ENCODE measurements at places on chromosomes 1 and 21.

DNA sequence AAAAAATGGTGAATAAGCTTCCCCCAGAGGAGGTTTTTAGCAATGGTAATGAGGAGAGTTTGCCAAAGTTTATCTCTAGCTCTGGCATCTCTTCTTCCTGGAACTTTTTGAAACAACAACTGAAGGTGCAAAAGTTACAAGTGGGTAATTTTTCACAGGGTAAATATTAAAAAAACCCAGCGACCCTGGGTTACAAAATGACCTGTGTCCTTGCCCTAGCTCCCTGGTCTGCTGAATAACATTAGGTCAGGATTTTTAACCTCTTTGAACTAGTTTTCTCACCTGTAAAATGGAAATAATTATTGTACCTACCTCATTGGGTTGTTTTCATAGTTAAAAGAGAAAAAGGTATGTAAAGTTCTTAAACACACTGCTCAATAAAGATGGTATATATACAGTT is 332.4 kb upstream of the DUSP10 start:
- DNase-seq, result no peak

DNA sequence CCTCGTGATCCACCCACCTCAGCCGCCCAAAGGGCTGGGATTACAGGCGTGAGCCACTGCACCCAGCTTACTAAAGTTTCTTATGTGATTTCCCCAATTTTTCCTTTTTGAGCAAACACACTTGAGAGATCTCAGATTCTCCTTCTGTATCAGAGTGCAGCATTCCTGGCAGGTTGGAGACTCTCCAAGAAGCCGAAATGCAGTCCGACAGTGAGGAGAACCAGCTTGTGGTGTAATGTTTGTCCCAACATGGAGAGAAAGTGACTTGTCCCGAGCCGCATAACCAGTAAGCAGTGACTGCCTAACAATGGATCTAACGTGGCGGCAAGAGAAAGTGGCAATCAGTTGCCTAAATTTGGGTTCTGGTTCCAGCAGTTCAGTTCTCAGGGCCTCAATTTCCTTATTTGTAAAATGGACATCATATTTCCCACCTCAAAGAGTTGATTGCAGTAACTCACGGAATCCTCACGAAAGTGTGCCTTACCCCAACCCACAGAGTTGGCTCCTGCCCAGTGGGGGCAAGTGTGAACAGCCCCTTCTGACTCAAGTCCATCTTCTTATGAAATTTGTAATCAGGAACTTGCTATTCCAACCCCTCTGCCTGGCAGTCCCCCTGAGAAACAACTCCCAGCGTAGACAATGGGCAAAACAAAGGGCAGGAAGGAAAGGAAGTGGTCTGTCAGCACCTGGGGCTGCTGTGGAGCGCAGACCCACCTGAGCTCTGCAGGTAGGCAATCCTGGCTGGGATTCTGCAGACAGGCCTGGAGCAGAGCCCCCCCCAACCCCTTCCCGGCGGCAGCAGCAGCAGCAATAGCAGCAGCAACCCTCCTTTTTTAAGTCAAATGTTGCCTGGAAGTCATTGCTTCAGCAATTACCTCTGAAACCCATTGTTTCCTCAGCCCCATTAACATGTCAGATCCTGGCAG is 223.6 kb upstream of the POU3F1 start:
- no peak for DNase-seq

DNA sequence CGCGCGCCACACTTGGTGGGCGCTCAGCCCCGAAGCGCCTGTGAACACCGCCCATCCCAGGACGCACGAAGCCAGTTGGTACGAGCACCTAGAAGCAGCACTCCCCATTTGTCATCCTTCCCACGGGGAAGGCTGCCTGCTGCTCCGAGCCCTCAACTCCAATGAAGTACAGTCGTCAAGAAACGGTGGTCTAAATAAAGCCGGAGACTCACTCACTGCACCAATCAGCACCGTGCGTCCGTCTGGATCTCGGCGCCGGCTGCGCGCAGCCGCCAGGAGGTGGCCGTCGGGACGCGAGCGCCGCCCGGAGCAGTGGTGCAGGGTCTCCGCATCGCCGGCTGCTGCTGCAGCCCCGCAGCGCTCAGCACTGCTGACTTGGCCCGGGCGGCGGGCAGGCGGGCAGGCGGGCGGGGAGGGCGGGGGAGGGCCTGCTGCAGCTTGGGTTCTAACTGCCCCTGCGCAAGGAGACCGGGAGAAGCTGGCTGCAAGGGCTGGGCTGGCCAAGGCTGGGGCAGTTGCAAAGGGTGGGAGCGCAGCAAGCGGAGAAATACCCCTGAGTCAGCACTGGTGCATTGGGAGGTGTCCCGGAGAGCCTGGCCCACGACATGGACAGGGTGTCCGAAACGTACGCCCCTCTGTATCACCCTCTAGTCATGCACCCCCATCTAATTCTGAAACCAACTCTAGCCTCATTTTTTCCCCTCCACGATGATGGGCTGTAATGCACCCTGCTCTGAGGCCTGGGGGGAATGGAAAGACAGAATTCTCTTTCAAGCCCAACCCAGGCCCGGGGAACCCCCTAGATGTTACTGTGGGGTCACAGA is 35.8 kb upstream of the H6PD start:
- DNase-seq, result no peak

DNA sequence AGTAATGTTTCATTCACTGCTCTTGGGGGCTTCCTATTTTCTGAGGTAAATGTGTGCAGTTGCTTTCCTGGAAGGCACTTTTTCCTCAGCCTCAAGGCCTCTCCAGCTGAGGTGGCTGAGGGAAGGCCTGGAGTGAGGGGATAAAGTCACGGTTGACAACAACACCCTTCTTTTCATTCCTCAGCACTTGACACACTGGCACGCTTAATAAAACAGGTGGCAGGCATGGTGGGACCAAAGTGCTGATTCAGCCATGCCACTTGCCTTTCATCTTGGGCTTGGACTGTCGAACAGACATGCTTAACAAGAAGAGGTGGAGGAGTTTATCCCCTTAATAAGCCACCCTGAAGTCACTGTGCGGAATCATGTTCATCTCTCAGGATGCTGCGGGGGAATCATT is 23.6 kb upstream of the GRHL3 start:
- no peak for DNase-seq

DNA sequence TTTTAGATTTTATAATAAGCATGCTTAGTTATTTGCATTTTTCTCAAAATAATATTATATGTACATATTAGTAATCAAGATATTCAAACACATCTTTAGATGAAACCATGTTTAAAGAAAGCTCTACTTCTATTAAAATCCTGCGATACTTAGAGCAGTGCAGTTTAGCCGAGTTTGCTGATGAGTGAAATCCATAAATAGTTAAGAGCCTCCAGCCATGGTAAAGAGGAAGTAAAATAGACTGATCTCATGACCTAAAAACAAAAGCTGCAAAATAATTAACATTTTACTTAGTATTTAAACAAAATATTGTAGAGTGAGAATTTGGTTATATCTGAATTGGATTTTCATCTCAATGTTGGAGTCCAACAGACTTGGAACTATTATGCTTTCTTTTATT is 147.4 kb upstream of the NRIP1 start:
- no peak for DNase-seq

DNA sequence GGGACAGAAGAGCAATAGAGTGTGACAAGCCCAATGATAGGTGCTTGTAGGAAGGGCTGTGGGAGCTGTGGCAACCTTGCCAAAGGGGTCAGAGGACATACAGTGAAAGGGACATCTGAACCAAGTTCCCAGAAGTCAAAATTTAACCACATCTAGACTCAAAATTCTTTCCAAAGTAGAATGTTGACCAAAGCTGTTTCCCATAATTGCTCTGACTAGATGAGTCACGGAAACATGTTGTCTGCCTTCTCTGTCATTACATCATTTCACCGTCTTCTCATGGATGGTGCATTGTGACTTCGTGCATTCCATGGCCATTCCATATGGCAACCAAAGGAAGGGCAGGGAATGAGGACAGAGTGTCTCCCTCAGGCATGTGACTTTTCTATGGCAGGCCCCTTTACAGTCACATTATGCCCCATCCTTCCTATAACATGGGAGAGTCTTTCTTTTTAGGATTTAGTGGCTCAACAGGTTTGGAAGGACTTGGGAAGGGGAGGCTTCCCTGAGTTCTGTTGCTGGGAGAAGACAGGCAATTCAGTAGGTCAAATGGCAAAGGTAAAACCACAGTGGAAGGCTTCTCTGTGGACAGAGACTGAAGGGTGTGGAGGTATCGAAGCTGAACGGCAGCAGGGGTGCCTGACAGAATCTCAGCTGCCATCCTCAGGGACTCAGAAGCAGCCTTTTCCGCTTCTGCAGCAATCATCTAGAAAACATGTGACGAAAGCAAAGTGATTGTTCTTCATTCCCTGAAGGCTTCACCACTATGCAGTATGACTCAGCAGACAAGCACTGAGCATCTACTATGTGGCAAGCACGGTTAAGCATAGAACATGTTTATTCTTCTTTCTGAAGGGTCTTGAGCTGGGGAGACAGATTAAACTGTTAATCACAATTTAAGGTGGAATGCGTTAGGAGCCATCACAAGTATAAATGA is 24.7 kb downstream of the NPHS2 start:
- no peak for DNase-seq

DNA sequence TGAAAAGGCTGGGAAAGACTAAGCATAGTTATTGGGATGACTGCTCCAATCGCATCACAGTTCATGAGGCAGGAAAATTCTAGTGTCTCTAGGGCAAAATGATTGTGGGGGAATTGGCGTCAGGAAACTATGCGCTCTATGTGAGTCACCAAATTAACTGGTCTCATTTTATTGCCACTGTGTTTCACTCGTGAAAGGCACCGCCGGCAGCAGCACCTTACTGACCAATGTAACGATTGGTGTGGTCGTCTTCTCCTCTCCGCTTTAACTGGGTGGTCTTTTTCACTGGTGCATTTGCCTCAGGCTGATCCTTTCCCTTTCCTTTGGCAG is 83.5 kb downstream of the SPAG17 start:
- no peak for DNase-seq

- no peak for DNase-seq
Observed at GRCh38 chr1:29213055-29213454, 17.7 kb downstream of the MECR start.

GRCh38 chr1:168365719-168366479 is 85.2 kb downstream of the TBX19 start:
- DNase-seq, result no peak
